Epithelial cell of esophagus (primary cell): ENCODE measurements at places on chromosomes 11 and 22.

GRCh38 chr11:10608584-10608983, 40.1 kb upstream of the LYVE1 start:
- no peak for DNase-seq

- no peak for DNase-seq
Measured at GRCh38 chr11:12276356-12276755, 101.0 kb upstream of the PARVA start.

GRCh38 chr11:63911440-63911839, 5.5 kb downstream of the RCOR2 start:
- DNase-seq: no peak

GRCh38 chr11:26719998-26720397, 1.9 kb downstream of the SLC5A12 start:
- peak; percentile 73 for DNase-seq

DNA sequence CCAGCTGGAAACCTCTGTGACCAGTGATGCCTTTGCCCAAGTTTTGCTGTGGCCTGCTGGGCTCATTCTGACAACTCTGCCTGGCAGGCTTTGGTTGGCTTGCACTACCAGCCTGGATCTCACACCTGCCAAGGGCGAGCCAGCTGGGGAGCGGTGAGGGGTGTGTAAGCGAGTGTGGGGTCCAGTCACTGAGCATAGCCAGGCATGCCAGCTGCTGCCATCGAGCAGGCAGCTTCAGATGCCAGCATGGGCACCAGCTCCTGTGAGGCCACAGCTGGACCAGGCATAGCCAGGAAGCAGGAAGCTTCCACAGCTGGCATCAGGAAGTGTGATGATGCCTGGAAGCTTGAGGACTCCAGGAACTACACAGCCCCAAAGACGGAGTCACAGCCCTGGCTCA, 1674.6 kb downstream of the LRRC4C start:
- DNase-seq: no peak

GRCh38 chr11:69200331-69201065, 44.8 kb downstream of the SMIM38 start:
- DNase-seq: no peak

GRCh38 chr22:50582493-50583293, at the start of gene CHKB:
CHKB (minus strand) TSS chr22:50582849; CDS start chr22:50582781, 68 bp downstream.
- peak; percentile 99 for DNase-seq

DNA sequence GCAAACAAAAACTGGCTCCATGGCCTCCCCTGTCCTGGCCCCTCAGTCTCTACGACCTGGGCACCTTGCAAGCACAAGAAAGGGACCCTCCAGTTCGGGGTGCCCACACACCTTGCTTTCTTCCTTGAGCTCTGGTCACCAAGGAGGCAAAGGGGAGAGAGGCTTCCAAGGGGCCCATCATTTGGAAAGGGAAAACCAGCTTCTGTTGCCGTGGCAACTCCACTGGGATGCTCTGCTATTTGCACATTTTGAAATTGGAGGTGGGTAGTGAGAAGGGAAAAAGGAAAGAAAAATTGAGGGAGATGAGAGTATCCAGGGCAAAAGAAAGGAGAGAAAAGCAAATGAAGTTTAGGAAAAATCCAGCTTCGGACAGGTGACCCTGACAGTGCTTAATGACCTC, 388.4 kb downstream of the SHANK2 start:
- no peak for DNase-seq

- DNase-seq: no peak
Measured at GRCh38 chr11:99555486-99555885, 534.7 kb downstream of the CNTN5 start.

- no peak for DNase-seq
Measured at GRCh38 chr11:2813141-2813908, 72.2 kb downstream of the CDKN1C start.
